ENCODE measurements at places on chromosomes 11 and 22.

GRCh38 chr11:111814106-111814505 is 47.9 kb upstream of the PPP2R1B start:
- DNase-seq: no peak

DNA sequence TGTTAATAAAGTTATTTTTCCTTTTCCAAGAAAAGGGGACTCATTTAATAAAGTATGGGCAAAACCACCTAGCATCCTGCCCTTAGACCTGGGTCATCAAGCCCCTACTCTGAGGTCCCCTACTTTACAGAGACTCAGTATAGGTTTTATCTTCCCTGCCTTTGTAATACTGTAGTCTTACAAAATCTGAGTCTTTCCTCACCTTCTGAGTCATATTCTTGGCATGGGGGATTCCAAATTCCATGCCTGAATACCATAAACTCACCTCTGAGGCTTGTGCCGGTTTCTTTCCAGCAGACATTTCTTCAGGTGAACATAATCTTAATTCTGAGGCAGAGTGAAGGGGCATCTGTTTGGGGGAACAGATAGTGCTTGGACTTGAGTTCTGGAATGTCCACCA is 282.5 kb downstream of the KCNA4 start:
- DNase-seq: no peak

GRCh38 chr11:69151836-69152235 is 3.9 kb upstream of the SMIM38 start:
- no peak for DNase-seq

- no peak for DNase-seq
These were observed 255.1 kb downstream of the TTC28 start for GRCh38 chr22:28424427-28425080.

- no peak for DNase-seq
These were observed 9.5 kb downstream of the DCHS1 start for GRCh38 chr11:6646071-6646470.

- DNase-seq: peak; percentile 94
These were observed 58.2 kb upstream of the THY1 start for GRCh38 chr11:119481021-119481666.

DNA sequence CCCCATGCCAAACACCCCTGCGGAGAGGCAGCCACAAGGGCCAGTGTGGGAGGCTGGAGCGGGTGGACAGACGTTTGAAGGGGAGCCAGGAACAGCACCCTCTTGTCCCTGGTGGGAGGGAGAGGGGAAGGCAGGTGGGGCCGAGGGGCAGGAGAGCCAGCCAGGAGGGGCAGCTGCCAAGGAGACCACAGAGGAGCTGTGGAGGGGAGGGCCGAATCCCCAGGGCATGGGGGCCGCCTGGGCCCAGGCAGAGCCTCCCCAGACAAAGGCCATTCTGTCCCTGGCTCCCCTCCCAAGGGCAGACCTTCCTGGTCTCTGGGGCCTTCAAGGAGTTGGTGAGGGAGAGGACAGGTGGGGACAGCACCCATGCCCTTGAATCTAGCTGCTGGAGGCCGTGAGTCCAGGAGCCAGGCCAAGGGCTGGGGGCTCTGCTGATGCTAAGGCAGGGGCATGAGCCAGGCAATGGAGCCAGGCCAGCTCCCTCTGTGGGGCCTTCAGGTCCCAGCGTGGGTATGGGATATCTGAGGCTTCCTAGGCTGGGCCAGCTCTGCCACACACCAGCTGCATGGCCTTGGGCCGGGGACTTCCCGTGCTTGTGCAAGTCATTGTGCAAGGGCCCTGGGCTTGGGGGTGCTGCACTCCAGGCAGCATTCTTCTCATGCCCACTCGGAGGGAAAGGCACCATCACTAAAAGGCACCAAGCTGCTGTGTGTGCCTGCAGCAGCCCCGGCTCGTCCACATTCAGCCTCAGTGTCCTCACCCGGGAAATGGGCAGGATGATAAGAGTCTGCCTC is 11.4 kb downstream of the EMID1 start:
- DNase-seq: no peak

GRCh38 chr11:95977534-95978174 is 53.7 kb upstream of the MTMR2 start:
- DNase-seq: no peak

DNA sequence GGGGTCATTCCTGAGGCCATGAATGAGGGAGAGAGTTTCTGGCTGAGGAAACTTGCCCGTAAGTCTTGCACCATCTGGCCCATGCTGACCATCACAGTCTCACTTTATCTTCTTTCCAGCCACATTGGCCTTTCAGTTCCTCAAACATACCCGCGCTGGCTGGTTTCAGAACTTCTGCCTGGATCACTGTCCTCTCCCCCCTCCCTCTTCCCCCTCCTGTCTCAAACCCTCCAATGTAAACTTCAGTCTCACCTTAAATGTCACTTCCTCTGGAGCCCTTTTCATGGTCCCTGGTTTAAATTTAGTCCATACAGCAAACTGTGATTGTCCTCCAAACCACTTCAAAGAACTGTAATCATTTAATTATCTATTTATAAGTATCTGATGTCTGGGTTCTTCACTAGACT is 3.7 kb upstream of the TMEM109 start:
- no peak for DNase-seq

- no peak for DNase-seq
These were observed 8.9 kb downstream of the RIBC2 start for GRCh38 chr22:45422237-45422983.

GRCh38 chr11:78647986-78648875 is 73.6 kb upstream of the NARS2 start:
- no peak for DNase-seq

GRCh38 chr11:117908109-117908895 is 20.9 kb downstream of the TMPRSS13 start:
- DNase-seq: no peak

GRCh38 chr11:18050848-18051247 is 4.8 kb upstream of the TPH1 start:
- DNase-seq: no peak

DNA sequence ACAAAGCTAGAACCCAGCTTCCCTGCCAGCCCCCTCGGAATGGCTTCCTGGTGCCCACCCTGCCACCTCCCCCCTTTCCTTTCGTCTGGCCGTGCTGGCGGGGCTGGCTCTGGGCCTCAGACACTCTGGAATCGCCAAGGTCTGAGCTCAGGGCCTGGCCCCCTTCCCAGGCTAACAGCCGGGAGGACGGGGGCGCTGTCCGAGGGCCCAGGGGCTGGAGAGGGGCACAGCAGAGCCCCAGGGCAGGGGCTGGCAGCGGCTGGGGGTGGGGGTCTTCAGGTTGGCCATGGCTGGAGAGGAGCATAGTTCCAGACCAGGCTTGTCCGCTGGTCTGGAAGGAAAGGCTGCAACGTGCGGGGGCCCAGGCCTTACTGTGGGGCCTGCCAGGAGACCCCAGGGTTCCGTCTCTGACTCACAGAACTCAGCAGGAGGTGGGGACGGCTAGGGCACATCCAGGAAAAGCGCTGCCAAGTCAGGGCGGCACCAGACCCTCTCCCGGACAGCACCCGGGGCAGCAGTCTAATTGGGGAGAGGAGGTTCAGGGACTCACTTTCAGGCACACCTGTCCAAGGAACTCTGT is 861 bp upstream of the LTBP3 start:
- no peak for DNase-seq

- no peak for DNase-seq
These were observed 426.4 kb downstream of the INSC start for GRCh38 chr11:15541079-15541478.

- no peak for DNase-seq
These were observed 53.7 kb upstream of the LRRC32 start for GRCh38 chr11:76724171-76724768.

DNA sequence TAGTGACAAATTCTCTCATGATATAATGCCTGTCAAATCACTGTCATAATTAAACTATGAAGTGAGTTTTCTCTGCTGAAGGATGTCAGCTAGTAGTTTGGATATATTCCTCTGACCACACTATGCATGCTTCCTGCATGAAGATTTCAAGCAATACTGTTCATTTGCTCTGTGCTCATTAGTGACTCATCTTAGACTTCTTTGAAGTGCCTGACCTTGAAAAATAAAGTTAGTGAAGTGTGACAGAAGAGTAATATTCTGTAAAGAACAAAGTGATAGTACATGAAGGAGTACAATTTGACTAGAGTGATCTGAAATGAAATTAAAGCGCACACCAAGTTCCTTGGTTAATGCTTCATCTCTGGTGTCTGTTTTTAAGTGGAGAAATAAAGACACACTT is 629.5 kb upstream of the ANO3 start:
- DNase-seq: no peak

DNA sequence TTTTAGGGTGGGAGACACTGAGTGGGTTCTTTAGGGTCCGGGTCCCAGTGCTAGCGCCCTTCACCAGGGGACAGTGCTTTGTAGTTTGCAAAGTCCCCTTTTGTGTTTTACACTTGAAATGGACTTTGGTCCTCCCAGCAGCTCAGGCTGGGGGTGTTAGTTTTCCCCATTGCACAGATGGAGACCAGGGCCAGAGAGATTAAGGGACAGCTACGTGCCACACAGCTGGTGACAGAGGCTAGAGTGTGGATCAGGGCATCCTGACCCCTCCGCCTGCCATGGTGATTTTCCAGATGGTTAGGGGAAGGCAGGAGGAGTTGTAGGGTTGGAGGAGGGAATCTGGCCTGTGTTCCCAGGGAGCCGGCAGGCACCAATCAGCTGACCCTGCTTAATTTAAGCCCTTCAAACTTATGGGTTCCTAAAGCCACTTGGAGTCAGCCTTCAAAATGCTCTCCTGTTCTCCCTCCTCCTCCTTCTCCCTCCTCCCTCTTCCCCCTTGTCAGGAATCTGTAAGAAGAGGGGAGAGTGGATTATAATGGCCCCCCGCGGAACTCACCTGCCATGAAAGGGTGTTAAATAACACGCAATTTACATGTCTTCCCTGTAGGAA is 22.5 kb upstream of the MPPED1 start:
- no peak for DNase-seq

- no peak for DNase-seq
These were observed 16.2 kb downstream of the TESMIN start for GRCh38 chr11:68735125-68735524.

- peak; percentile 2 for DNase-seq
These were observed 27.9 kb downstream of the SHANK3 start for GRCh38 chr22:50700387-50701075.

GRCh38 chr11:91922846-91923245 is 301.8 kb upstream of the FAT3 start:
- peak; percentile 29 for DNase-seq

GRCh38 chr22:44999231-44999630 is 10.6 kb downstream of the PHF21B start:
- no peak for DNase-seq

GRCh38 chr11:64500176-64501013 is 90.6 kb upstream of the SLC22A12 start:
- peak; percentile 20 for DNase-seq

DNA sequence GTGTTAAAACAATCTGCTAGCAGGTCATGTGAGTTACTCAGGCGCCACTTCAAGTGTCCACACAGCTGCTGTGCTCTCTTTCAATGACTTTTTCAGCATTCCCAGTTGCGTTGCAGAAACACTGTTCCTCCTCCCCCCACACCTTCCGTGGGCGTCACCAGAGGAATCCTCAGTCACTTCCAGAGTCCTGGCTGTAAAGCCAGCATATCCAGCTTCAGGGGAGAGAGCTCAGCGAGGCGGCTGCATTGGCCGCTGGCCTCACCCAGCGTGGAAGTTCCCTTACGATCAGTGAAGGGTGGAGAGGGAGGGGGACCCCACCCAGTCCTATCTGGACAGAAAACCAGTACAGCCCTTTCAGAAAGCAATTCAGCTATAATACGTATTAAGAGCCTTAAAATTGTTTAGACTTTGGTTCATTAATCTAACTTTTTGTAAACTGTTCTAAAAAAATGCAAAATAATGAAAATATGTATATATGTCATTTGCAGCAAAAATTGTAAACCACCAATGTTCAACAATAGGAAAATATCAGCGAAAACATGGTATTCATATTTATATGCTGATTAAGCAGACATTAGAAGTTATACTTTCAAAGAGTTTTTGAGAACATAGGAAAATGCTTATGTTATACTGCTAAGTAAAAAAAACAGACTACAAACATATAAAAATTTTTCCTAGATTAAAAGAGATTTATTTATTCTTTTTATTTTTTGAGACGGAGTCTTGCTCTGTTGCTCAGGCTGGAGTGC is 2.8 kb upstream of the ANO9 start:
- no peak for DNase-seq

DNA sequence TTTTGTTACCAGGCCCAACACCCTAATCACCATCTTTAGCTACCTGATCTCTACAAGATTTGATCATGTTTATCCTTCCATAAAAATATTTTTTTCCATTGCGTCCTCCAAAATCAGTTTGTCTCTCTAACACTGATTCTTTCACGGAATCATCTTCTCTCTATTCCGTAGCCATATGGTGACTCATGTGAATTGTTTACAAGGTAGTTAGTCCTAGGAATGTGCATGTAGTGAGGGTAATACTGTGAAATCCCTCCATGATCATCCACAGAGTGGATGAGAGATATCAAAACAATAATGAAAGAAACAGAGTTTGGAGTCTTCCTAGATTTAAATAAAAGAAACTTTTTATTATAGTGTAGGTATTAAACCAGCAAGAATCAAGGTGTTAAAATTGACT is 230.2 kb downstream of the METTL15 start:
- DNase-seq: no peak

DNA sequence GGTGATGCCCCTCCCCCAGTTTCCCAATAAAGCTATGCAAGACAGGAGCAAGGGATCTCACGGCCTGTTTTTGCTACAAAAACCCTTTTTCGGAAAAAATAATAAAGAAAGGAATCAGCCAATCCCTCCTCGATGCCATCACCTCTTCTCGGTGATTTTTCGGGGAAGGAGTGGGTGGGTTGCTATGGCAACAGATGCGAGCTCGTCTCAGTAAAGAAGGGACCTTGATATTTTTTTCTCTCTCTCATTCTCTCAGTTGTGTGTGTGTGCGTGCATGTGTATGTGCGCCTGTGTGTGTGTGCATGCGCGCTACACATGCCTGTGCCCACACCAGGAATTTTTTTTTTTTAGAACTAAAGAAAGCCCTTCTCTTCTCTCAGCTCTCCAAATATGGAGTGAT is 3.8 kb upstream of the NPAS4 start:
- no peak for DNase-seq

DNA sequence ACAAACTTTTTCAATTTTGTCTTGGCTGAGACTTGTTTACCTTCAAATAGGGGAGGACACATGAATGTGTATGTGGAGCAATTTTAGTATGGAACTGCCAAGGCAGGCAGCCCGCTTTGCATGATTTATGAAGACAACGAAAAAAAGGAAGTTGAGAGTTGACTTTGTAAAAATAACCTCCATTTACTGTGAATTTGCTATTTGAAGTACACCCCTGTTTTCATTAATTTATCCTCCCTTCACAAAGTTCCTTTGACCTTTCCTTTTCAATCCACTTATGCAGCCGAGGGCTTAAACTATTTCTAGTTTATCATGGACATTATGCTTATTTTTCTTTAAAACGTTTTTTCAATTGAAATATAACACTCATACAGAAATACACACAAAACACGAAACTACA is 369.6 kb upstream of the CADM1 start:
- no peak for DNase-seq

- no peak for DNase-seq
These were observed 39.7 kb downstream of the FLI1 start for GRCh38 chr11:128733440-128734102.

GRCh38 chr11:96256215-96257011 is 86.6 kb downstream of the MAML2 start:
- DNase-seq: no peak
